ENCODE measurements at places on chromosomes 16 and 17.

- no peak for DNase-seq
Measured at GRCh38 chr16:77788181-77789084, at the start of gene VAT1L. Gene VAT1L, plus strand, starts transcription at chr16:77788564. Its CDS starts 119 bp downstream, at chr16:77788683.

DNA sequence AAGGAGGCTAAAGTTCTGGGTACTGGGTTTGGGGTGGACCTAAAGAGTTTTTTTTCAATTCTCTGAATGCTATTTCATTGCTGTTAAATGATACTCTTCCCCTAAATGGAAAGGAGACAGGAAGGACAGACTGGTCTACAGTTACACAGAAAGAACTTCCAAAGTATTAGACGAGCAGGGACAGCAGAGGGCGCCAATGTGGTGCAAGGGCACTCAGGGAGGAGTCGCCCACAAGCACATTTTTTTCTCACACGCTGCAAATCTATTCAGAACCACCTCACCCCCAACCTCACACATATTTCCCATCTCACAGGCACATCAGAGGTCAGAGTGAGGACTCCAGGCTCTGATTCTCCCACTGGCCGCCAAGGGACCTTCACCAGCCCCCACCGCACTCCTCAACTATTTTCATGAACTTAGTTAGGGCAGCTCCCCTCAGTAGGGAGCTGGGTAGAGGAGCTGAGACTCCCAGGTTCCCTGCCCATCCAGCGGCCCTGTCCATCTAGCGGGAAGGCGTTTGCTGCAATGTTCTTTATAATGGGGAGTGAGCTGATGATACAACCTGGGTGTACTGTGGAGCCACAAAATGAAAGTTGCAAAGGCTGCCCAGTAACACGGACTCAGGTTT, 6.8 kb upstream of the CA4 start:
- DNase-seq, result peak; percentile 78

DNA sequence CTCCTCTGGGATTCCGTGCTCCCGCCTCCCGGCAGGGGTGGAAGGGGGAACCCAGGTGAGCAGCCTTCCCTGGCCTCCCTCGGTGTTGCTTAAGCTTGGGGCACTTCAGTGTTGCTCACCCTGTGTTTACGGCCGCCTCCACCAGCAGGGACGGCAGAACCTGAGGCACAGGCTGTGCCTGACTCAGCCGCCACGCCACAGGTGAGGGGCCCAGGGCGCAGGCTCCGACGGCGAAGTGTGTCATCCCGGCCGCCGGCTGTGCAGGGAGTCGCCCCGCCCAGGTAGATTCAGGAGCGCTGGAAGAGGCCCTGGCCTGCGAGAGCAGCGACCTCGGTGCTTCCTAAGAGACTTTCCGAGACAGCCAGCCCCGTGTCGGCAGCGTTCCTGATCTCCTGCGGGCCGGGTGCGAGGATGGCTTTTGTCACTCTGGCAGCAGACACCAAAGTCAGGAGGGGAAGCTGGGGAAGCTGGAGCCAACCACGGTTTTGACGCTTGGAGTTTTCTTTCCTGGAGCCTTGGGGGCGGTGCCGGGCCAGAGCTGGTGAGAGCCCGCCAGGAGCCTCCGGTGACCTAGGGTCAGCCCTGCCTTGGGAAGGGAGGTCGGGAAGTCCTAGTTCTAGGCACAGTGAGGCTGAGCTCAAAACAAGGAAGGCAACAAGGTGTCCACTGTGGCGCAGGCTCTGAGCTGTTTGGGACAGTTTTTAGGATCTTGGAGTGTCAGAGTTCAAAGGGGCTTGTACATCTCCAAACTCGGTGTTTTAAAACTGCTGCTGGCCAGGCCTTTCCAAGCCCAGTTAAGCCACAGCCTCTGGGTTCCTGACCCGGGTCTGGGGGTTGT, 2.1 kb downstream of the GSE1 start:
- peak; percentile 52 for DNase-seq

- DNase-seq, result no peak
Measured at GRCh38 chr17:77354420-77354669, 213.6 kb downstream of the SEC14L1 start.

DNA sequence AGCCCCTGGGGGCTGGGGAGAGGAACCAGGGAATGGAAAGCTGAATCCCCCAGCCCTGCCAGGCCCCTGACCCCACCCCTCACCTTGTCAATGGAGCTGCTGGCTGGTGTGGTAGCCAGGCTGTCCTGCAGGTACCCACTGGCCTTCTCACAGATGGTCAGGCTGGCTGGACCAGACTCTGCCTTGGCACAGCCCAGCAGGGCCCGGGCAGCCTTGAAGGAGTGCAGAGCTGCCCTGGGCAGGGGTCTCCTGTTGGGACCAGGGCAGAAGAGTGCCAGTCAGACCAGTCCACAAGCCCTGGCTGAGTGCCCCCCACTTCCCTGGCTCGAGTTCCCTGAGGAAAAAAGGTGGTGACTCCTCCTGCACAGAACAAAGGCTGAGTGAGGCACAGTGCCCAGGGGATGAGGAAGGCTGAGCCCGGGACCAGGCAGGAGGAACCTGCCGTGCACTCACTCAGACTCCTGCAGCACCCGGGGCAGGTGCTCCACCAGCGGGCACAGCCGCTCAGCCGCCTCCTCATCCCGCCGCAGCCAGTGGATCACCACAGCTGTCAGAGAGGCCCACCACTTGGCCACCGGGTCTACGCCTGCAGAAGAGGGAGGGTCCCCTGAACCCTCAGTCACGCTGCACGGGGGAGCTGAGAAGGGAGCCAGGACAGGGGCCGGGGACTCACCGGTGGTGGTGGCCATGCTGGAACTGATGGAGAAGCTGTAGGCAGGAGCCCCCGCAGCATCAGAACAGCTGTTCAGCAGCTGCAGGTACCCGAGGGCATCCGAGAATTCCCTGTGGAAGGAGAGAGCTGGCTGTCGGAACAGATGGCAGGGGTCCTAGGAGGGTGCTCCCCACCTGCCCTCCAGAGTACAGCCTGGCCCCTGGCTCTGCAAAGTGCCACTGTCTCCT, 22.4 kb downstream of the SREBF1 start:
- DNase-seq, result no peak

- no peak for DNase-seq
Measured at GRCh38 chr17:83099570-83100181, 20.3 kb downstream of the METRNL start.

- DNase-seq, result no peak
Measured at GRCh38 chr16:30377050-30377811, 2.6 kb downstream of the MYL11 start.

GRCh38 chr17:28937044-28937729, 14.1 kb downstream of the PHF12 start:
- no peak for DNase-seq

DNA sequence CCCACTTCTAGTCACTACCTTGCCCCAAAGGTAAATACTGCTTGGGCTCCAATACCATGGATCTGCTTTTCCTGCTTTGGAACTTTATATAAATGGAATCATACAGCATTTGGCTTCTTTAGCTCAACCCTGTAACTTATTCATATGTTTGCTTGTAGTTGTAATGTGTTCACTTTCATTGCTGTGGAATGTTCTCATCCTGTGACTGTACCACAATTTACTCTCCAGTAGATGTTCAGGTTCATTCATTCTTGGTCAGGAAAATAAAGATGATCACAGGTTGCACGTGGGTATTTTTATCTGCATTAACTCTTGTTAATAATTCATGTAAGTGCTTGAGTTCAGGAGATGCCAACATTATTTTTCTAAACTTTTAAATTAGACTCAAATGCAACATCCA, 6.7 kb upstream of the BEAN1 start:
- DNase-seq, result no peak

- DNase-seq, result no peak
Measured at GRCh38 chr16:84810518-84811273, 9.1 kb upstream of the CRISPLD2 start.

DNA sequence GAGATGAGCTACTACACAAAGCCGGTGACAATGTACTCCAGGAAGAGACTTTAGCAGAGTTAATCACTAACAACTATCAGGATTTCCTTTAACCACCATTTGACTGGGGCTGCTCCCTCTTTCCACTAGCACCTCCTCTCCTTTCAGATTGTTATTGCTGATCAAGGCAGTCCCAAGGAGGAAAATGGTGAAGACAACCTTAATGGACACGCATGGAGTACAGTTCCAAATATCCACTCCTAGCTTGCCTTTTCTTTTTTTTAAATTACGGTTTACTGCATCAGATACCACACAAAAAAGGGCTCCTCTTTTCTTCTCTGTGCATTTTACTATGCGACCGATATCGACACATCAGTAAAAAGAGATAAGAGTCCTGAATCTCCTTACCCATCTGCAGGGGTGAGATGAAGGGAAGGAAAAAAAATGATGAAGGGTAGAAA, 30.9 kb downstream of the FAM222B start:
- no peak for DNase-seq

- no peak for DNase-seq
Measured at GRCh38 chr17:73187203-73187769, 5.6 kb upstream of the COG1 start.

DNA sequence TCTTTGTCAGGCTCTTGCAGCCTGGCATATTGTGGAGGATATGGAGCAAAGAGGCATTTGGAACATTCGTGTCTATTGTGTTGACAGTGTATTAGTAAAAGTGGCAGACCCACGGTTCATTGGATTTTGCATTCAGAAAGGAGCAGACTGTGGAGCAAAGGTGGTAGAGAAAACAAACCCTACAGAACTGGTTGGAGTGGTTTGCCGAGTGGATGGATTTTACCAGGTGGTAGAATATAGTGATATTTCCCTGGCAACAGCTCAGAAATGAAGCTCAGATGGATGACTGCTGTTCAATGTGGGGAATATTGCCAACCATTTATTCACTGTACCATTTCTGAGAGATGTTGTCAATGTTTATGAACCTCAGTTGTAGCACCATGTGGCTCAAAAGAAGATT, 44.5 kb downstream of the EFCAB13 start:
- DNase-seq, result no peak

DNA sequence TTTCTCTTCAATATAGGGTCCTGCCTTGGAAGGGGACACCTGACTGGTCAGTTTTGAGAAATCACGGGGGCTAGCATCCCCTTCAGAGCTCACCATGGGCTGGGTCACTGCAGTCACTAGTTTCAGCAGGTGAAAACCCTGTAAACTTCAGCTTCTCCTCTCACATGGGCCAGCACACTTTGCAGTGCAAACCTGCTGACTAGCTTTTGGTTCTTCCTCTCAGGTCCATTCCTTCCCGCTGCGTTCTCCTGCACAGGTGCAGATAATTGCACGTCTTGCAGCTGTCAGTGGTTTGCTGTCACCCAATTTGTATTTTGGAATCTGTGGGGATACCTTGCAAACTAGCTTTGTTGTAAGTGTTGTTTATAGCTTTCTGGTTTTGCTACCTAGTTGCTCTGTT, 95.1 kb downstream of the LYRM1 start:
- DNase-seq, result no peak

GRCh38 chr16:58265480-58266052, 29.3 kb downstream of the PRSS54 start:
- no peak for DNase-seq

GRCh38 chr17:260031-260791, 78.8 kb upstream of the DOC2B start:
- no peak for DNase-seq

DNA sequence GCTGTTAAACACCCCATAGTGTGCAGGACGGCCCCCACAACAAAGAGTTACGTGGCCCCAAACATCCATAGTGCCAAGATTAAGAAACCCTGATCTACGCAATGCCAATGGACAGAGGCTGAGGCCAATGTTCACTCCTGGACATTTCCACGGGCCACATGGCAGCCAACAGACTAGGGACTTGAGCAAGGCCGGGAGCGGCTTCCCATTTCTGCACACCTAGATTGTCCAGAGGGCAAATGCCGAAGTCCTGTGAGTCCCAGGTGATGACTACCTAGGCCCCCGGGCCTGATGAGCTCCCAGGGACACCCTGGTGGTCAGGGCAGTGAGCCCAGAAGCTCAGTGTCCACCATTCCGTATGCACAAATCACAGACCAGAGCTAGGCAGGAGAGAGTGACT, 95.5 kb downstream of the AMFR start:
- DNase-seq, result no peak

DNA sequence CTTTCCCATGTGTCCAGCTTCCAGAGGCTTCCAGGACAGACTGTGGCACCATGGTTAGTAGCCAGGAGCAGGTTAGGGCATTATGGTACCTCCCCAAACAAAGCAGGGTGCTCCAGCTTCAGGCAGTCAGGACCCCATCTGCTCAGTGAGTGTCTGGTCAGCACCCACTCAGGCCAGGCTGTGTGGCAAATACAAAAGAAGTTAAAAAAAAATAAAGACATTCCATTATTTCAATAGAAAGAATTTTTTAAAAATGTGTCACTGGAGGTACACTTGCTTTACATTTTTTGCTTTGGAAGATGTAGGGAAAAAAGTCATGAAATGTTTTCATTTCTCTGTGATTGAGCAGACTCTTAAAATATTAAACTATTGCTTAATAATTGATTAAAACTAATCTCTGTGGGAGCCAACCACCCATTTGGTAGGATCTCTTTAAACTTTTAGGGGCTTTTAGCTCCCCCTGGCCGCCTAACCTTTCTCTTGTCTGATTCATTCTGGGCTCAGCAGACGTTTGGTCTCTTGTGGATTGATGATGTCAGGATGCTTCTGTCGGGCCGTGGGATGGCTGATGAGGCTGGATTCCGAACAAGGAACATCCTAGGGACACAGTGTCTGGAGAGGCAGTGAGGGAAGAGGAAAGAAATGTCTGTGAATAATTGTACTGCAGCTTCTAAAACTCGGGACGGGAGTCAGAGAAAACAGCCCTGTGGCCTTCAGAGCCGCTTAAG, 28.4 kb upstream of the NPTX1 start:
- DNase-seq, result no peak

- DNase-seq, result no peak
Measured at GRCh38 chr16:22624038-22624799, 113.5 kb downstream of the NPIPB5 start.

- peak; percentile 83 for DNase-seq
Measured at GRCh38 chr16:67184995-67185650, 1.4 kb upstream of the MATCAP1 start.

GRCh38 chr16:24989494-24989893, 25.7 kb downstream of the ARHGAP17 start:
- DNase-seq, result no peak

GRCh38 chr17:42129109-42129837, 6.7 kb downstream of the HSPB9 start:
- no peak for DNase-seq

GRCh38 chr16:56657555-56658326, at the start of gene MT1F:
Gene MT1F, plus strand, starts transcription at chr16:56657959. Its CDS starts 100 bp downstream, at chr16:56658059.
- peak; percentile 75 for DNase-seq

GRCh38 chr17:65268832-65269231, 131.7 kb downstream of the RGS9 start:
- DNase-seq, result no peak

DNA sequence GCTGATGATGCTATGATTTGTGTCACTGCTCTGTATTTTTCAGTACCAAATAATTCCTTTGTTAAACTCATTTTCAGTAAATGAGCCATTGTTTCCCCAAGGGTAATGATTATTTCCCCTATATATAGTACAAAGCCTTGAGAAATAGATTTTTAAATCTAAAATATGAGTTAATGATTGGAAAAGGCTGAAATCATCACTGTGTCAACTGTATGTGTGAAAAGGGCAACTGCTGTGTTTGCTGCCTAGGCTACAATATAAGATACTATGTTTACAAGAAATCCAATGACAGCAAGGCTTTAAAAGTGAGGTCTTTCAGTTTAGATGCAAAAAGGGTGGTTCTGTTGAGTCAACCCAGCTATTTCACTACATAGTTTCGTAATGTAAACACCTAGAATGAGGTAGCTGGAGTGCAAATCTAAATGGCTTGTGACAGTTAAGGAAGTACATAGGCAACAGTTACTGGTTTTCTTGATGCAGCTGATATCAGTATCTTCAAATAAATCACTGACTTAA, 15.3 kb downstream of the NLK start:
- DNase-seq, result no peak

All from stimulated activated CD4-positive, alpha-beta T cell treated with anti-CD3 and anti-CD28 coated beads, Interleukin-12 subunit alpha, Interleukin-12 subunit beta, amount 100 ng/mL, for 4 hours (primary cell).